ENCODE measurements at places on chromosomes 3 and 15.
A peak's percentile ranks its signal among the peaks of the same experiment; 100 is the strongest.

- no peak for DNase-seq
These were observed 314.7 kb downstream of the LPP start for GRCh38 chr3:188468662-188469061.

GRCh38 chr3:58567251-58567515, 10.0 kb downstream of the FAM107A start:
- peak; percentile 84 for DNase-seq

DNA sequence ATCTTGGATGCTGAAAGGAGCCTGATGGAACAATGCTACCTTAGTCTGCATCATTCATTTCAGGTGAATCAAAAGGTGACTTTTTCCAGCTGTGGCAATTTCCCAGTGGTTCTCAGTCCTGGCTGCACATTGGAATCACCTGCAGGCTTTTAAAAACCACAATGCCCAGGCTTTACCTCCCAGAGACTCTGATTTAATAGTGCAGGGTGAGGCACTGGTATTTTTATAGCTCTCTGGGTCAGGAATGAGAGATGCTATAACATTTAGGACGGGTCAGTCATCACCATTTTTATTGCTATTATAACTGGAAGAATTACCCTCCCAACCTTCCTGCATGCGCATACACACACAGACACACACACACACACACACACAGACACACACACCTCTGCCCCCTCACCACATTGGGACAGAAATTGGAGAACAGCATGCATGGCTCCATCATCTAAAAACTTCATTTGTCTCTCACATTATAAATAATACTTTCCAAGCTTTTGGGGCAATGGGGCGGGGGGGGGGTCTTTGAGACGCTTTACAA, 41.1 kb downstream of the LARP6 start:
- DNase-seq = no peak

GRCh38 chr3:13332740-13333139, 87.4 kb downstream of the NUP210 start:
- DNase-seq = no peak

GRCh38 chr3:58464866-58465265, 27.0 kb upstream of the KCTD6 start:
- no peak for DNase-seq

GRCh38 chr3:9727041-9727595, 4.4 kb upstream of the BRPF1 start:
- DNase-seq = no peak

Data from chondrocyte (in vitro differentiated cells).